ENCODE measurements at places on chromosomes 5 and 9.

DNA sequence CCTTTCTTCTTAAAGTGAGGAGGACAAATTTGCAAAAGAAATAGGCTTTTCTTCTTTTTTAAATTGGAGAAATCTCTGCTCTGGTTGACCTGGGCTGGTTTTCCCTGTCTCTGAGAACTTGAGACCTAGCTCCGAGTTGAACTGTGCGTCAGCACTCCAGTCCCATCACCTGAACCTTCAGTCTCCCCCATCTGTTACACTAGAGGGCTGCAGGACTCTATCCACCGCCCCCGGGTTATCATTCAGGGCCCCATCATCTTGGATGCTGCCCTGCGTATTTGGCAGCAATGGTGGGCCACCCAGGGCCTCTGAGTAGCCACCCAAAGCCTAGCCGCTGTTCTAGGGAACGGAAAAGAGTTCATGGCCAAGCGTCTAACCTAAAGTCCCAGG lies 2.5 kb downstream of the FOXE1 start:
- DNase-seq: no peak

- DNase-seq: no peak
Measured at GRCh38 chr5:55276771-55277170, 30.7 kb downstream of the DHX29 start.

DNA sequence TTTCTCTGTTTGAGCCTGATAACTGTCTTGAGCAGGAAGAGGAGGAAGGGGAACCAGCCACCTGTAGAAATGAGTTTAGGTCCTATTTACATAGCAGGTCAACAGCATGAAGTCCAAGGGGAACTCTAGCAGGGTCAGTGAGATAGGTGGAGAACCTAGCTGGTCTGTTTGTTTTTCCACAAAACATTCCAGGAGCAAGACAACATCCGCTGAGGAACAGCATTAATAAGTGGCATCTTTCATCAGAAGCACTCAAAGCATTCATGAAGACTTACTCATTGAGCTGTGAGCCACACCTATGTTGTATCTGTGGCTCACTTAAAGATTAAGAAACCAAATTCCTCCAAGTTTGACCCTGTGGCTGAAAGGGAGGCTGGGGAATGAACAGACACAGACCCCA lies 115.9 kb downstream of the ACTBL2 start:
- DNase-seq: no peak

GRCh38 chr5:170341545-170341944 lies 44.0 kb upstream of the LCP2 start:
- no peak for DNase-seq

- no peak for DNase-seq
Measured at GRCh38 chr9:109176386-109176785, 9.3 kb upstream of the FRRS1L start.

- peak; percentile 25 for DNase-seq
Measured at GRCh38 chr9:131500939-131501541, 1.7 kb upstream of the POMT1 start.

GRCh38 chr5:19753579-19753978 lies 234.4 kb downstream of the CDH18 start:
- no peak for DNase-seq

DNA sequence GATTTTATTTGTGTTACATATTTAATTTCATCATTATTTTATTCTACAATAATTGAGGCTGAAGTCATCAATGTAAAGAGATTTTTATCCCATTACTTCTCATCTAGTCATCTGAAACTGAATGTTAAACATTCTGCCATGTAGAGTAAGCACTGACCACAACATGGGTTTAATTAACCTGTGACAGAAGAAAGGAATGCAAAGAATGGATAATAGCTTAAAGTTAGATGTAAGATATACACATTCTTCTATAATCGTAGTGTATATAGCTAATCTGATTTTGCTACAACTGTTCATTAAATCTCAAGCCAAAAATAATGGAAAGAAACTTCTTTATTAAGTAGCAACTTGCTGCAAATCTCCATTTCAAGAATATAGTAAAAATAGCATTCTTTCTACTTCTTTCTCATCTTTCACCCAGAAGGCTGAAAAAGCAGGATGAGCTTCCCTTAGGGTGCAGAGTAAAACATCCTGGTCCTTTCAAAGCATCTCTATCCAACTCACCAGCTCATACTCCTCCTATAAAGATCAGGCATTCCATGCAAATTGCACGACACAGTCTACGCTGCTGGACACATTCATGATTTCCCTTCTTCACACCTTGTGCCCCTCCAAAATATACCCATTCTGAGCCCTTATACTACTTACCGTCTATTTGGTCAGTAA lies 115.2 kb downstream of the EFNA5 start:
- DNase-seq: no peak

- DNase-seq: no peak
Measured at GRCh38 chr5:104130320-104130719, 567.7 kb upstream of the NUDT12 start.

DNA sequence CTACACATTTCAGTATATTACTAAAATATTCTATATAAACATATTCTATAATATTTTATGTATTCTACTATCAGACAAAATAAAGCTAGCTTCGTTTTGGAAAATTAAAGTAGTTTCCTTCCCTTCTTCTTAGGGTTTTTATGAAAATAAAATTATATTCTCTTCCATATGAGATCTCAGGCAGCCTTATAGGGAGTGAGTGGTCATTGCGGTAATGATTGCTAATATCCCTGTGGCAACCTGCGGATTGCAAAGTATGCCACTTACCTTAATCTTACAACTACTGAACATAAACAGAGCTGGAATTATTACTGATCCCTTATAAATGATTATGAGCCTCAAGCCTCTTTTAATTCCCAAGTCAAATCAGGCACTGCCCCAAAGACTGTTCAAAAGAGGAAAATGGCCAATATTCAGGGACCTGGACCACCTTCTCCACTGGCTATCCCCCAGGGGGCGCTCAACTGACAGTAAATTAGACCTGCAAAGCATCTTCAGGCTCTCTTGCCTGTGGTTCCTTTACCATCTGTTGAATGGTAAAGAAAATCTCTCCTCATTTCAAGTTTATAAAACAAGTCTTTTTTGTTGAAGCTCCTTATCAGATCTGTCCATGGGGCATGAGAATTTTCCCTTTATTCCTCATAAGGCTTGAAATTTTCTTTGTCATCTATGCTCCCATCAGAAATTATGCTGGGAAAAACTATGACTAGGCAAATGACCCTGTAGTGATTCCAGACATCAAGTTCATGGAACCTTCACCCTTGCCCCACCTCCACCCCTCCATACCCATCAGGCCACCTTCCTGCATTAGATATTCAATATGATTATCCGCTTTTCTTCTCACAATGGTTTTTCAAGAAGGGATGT lies 163.9 kb downstream of the CEMIP2 start:
- peak; percentile 73 for DNase-seq

DNA sequence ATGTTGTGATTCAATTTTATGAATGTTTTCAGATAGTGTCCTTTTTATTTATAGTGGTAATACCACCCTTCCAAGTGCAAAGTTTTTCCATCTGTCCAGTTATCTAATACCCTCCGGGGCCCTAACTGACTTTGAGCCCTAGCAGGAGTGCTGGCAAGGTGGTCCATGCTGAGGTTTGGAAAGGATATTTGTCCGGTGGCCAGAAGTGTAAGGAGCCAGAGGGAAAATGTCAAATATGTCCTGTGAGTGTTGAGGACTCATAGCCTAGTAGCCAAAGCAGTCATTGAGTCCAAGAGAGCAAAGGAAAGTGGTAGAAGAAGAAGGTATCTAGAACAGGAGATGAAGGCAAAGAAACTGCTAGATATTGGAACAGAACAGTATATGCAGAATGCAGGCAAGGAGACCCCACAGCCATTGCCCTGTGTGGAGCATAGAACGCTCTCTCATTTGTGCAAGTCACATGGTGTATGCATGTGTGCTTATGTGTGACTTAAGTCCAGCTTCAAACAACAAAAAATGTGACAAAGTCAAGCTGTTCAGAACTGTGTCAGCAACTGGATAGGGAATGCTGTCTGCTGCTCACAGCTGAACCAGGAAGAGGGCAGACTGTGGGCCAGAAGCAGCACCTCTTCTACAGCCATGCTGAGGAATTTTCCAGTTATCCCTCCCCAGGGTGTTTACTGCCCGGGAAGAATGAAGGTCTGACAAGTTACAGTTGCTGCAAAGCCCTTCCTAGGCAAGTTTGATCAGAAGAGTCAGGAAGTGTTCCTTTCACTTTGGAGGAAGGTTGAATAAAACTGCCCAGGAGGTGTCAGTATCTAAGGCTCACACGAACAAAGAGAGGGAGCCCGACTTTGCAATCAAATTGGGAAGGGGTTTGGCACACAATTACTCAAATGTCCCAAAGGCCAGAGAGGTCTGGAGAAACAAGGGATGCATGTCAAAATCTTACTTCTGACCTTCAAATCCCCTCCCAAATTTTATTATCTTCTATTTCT lies 463.3 kb upstream of the DMAC1 start:
- DNase-seq: no peak

DNA sequence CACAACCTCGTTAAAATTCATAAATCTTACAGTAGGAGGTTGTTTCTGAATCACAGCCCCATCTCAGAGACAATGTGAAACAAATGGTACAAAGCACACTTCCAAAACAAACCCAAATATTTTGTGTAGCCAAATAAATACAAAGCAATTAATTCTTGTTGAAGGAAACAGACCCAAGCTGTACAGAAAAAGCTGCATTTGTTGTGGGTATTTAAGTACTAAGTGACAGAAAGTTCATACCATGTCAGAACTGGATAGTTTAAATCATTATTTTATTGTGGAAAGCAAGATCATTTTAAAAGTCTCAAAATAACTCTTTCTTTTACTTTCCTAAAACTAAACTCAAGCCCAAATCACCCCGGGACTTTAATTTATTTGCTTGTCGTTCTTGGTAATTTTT lies 570.7 kb downstream of the ELAVL2 start:
- no peak for DNase-seq

DNA sequence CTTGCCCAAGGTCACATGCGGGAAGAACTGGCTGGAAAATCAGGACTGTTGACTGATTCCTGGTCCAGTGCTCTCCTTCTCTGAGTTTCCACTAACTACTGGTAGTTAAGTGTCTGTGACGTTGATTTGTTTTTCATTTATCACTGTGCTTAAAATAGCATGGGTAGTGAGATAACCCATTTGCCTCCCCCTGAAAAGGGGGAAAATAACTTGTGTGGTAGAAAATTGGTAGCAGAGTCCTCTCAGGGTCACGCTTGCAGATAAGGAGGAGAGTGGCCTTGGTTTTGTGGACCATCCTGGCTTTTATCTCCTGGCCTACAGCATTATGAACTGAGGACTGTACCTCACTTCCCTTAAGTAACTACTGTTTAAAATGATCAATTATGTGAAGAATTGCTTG lies 10.9 kb downstream of the FUBP3 start:
- DNase-seq: no peak

GRCh38 chr5:109335114-109335513 lies 74.7 kb downstream of the PJA2 start:
- DNase-seq: no peak

GRCh38 chr5:113034182-113034773 lies 57.7 kb downstream of the DCP2 start:
- no peak for DNase-seq

DNA sequence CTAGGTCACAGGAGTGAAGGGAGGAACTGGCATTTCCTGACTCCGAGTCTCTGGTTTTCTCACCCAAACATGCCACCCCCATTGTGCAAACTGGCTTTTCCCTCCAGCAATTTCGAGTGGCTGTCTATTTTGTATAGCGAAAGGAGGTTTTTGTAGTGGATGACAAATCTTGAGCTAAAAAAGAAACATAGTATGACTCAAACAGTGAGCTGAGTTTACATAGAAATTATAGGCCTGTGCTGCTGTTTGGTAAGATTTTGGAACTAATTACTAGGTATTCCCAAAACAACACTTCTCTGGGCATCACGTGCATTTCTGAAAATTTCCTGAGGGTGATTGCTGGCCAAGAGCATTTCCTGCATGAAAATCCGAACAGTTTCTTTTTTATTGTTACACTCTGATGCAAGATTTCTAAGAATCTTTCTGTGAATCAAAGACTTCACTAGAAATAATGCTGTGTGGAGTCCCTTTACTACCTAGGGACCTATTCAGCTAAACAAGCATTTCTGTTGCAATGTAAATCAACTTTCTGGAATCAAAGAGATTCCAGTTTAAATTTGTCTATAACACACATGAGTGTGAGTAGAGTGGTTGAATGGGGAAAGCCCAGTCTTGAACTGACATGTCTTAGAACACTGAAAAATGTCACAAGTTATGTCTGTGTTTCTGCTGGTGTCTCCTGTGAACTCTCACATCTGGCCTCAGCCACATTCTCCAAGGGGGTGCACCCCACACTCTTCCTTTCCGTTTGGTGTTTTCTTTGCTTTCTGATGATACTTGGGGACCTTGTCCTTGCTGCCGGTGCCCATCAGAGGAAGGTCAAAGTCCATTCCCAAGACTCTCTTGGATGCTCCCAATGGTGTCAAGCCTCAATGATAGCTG lies 33.3 kb upstream of the DAPK1 start:
- no peak for DNase-seq

- DNase-seq: no peak
Measured at GRCh38 chr9:106878081-106878837, 15.3 kb downstream of the ZNF462 start.

DNA sequence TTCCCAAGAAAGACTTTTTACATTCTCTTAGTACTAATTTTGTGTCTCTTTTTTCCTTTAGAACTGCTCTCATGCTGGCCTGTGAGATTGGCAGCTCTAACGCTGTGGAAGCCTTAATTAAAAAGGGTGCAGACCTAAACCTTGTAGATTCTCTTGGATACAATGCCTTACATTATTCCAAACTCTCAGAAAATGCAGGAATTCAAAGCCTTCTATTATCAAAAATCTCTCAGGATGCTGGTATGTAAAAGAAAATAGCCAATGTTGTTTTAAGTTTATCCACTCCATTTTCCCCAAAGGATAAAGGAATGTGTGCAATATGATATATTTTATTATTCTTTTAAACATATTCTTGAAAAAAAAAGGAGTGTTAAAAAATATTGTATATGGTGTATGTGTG lies 27.3 kb upstream of the TTC23L start:
- DNase-seq: no peak

GRCh38 chr5:179753971-179754370 lies 21.3 kb downstream of the MAML1 start:
- DNase-seq: no peak

GRCh38 chr5:1348986-1349245 lies 4.0 kb upstream of the CLPTM1L start:
- DNase-seq: no peak

GRCh38 chr9:86807367-86807976 lies 139.8 kb downstream of the GAS1 start:
- DNase-seq: no peak

DNA sequence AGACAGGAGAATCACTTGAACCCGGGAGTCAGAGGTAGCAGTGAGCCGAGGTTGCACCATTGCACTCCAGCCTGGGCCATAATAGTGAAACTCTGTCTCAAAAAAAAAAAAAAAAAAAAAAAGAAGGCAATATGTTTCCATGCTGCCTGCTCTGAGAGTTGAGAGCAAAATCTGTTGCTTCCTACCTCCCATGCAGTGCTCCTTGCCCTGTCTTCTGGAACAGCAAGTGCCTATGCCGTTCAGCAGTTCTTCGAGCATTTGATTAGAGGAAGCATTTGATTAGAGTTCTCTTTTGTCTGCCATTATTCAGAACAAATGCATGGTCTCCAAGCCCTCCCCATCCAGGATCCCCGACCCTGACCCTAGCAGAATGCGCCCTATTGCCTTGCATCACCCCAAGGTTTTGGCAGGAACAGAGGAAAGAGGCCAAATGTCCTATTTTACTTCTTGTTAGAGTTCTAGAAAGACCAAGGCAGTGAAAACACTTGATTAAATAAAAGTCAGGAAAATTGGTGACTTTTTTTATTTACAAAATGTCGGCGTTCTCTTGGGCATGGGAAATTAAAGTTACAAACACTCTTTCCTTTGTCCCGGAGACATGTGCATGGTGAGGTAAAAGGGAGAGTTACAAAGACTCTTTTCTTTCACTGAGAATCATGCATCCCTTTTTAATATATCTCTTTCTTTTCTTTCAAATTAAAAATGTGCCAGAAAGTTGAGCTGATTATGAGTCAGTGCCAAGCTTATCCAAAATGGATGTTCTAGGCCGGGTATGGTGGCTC lies 27.8 kb upstream of the FSD1L start:
- no peak for DNase-seq

All from stimulated activated CD4-positive, alpha-beta T cell treated with anti-CD3 and anti-CD28 coated beads, TNF-alpha, amount 100 ng/mL, for 48 hours (primary cell).